DMS153 (cell line): ENCODE measurements at places on chromosomes 6 and 20.

GRCh38 chr20:59939052-59939878 lies 840 bp downstream of the PPP1R3D start:
- no peak for DNase-seq

- DNase-seq = no peak
Measured at GRCh38 chr6:30689985-30690384, 799 bp downstream of the NRM start.

- DNase-seq = no peak
Measured at GRCh38 chr6:148596891-148597455, 149.9 kb upstream of the UST start.

DNA sequence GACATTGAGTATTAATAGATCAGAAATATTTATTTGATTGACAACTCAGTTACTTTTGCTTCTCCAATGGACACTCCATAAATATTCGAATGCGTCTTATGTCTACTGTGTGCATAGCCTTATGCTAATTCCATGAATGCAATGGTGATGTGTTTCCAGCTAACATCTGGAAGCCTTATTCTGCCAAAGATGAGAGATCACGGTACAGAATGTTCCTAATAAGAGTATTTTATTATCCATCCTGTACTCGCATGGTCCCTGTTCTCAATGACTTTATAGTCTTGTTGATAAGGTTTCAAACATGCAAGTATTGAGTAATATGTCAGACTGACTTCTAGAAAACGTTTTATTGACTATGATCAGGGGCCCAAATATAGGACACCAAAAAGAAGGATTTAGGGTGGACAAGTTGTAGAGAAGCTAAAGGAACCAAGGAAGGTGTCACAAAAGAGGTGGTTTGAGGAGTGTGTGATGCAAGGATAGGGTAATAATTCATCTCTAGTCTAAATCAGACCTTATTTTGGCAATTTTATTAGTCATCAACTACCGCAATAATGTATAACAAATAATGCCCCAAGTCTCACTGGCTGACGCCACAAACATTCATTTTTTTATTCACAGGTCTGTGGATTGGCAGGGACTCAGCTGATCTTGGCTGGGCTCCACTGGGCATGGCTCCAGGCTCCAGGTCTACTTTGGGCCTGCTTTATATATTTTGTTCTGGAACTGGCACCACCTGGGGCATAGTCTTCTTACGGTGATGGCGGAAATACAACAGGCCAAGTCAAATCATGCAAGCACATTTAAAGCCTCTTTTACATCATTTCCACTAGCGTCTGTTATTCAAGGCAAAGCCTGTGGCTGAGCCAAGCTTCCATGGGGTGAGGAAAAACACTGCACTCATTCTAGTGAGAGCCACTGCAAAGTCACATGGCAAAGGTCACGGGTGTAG lies 24.5 kb upstream of the CD83 start:
- no peak for DNase-seq
